Activated T-helper 17 cell treated with anti-CD3 and anti-CD28 coated beads, Interleukin-2, amount 50 U/mL, for 72 hours (primary cell): ENCODE measurements at places on chromosomes 11 and 22.

DNA sequence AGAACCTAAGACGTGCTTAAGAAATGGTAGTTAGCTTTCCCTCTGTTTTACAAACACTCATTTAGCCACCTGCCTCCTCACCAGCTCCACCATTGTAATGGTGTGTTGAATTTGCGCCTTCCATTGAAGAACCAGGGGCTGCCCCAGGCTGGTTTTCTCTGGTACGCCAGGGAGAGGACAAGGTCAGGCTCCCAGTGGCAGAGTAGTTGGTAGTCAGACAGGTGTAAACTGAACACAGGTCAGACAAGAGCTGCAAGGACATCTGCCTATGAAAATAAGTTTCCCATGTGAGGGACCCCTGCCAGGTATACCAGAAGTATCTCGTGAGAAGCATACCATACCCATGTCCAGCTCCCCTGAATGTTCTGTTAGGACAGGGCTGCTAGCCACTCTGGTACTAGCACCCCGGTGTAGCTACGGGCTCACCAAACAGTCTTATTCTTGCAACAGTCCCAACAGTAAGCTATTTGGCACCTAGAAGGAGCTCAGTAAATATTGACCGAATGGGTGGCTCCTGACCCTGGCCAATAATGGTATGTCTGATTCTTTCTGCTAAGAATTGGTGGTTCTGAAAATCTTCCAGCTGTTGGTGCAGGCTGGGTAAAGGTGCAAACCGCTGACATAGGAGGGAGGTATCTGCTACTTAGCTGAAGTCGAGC is 359.0 kb downstream of the LARGE1 start:
- H3K36me3 ChIP-seq = no peaks in the 10 kb centered on the region
- H3K4me3 ChIP-seq = no peak overlapping the region
- H3K27me3 ChIP-seq = no peaks in the 10 kb centered on the region
- H3K4me1 ChIP-seq = no peaks in the 10 kb centered on the region
- no peak for ATAC-seq

GRCh38 chr11:42777776-42778175 is 534.0 kb upstream of the API5 start:
- no peak overlapping the region for H3K4me3 ChIP-seq
- H3K27me3 ChIP-seq = no peaks in the 10 kb centered on the region
- no peaks in the 10 kb centered on the region for H3K36me3 ChIP-seq

GRCh38 chr22:19115628-19116027 is 6.6 kb downstream of the DGCR2 start:
- no peak overlapping the region for H3K4me3 ChIP-seq
- peaks cover 40% of the 10 kb centered on the region for H3K4me1 ChIP-seq
- peak overlapping the region; percentile 70 for H3K27ac ChIP-seq
- no peak for ATAC-seq
- no peaks in the 10 kb centered on the region for H3K36me3 ChIP-seq
- H3K27me3 ChIP-seq = no peaks in the 10 kb centered on the region

DNA sequence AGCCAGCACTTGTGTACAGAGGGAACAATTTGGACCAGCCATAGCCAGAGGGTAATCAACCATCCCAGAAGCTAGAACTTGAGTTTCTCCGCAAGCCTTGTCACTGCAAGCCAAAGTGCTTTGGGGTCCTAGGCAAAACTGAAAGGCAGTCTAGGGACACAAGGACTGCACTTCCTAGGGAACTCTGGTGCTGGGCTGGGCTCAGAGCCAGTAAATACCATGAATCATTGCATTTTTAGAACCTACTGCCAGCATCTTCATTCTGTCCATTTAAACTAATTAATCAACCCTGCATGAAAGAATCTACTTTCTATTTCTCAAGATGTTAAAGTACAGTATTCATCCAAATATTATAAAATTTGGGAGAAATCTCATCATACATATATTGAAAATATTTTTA is 20.0 kb downstream of the PATE3 start:
- H3K27me3 ChIP-seq = no peaks in the 10 kb centered on the region
- H3K4me3 ChIP-seq = no peak overlapping the region
- no peaks in the 10 kb centered on the region for H3K4me1 ChIP-seq
- ATAC-seq = no peak
- H3K27ac ChIP-seq = no peak overlapping the region
- H3K36me3 ChIP-seq = no peaks in the 10 kb centered on the region

DNA sequence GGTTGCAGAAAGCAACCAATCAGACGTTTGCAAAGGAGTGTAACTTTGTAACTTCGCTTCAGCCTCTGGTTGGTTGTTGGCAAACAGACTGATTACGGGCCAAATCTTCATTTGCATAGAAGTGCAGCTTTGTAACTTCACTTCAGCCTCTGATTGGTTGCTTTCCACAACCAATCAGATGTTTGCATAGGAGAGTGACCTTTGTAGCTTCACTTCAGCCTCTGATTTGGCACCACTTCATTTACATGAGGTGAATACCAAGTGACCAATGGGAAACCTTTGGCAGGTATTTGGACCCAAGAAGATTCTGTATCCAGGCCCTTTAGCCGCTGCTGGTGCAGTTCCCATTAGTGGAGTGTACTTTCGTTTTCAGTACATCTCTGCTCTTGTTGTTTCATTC is 16.0 kb downstream of the USP47 start:
- no peaks in the 10 kb centered on the region for H3K27me3 ChIP-seq
- ATAC-seq = peak; percentile 38
- H3K36me3 ChIP-seq = no peaks in the 10 kb centered on the region
- peaks cover 29% of the 10 kb centered on the region for H3K4me1 ChIP-seq

DNA sequence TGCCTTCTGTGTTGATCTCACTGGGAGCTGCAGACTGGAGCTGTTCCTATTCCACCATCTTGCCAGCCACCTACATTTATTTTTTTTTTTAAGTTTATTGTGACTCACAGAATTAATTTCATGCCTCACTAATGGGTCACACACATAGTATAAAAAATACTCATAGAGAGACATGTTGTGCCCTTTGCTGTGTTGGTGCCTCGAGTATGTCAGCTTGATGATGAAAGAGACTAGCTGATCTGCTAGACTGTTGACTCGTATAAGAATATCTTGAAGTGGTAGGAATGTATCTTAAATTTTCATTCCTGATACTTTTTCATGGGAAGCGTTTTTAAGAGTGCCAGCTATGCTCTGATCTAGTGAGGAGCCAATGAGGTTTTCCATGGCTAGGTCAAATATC is 28.6 kb upstream of the AMPD3 start:
- H3K27me3 ChIP-seq = peaks cover 23% of the 10 kb centered on the region
- no peaks in the 10 kb centered on the region for H3K4me1 ChIP-seq
- H3K27ac ChIP-seq = no peak overlapping the region
- no peaks in the 10 kb centered on the region for H3K36me3 ChIP-seq

GRCh38 chr11:79100093-79100910 is 340.5 kb downstream of the TENM4 start:
- no peak overlapping the region for H3K27ac ChIP-seq
- peak; percentile 53 for ATAC-seq
- no peak overlapping the region for H3K4me3 ChIP-seq
- peaks cover 17% of the 10 kb centered on the region for H3K27me3 ChIP-seq
- no peaks in the 10 kb centered on the region for H3K36me3 ChIP-seq

- peaks cover 5% of the 10 kb centered on the region for H3K27me3 ChIP-seq
- H3K27ac ChIP-seq = no peak overlapping the region
- H3K4me1 ChIP-seq = no peaks in the 10 kb centered on the region
- no peaks in the 10 kb centered on the region for H3K36me3 ChIP-seq
Measured at GRCh38 chr11:115458877-115459276, 45.3 kb downstream of the CADM1 start.

- no peak overlapping the region for H3K27ac ChIP-seq
- H3K36me3 ChIP-seq = no peaks in the 10 kb centered on the region
Measured at GRCh38 chr11:102309621-102310541, 7.4 kb upstream of the BIRC3 start.

DNA sequence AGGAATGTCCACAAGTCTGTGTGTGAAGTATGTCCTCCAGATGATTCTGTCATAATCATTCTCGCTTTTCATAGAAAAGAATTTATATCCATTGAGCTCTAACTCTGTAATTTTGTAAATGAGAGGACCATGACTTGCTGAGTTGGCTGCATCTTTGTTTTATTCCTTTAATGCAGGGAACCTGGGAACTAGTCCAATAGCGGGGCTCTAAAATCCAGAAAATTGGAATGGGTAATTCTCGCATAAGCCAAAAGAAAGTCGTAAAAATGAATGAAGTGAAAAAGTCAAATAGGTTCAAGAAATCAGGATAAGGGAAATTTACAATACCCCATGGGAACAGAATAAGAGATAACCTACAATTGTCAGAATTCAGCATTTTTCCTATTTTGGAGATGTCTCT is 232.5 kb downstream of the RAB38 start:
- no peaks in the 10 kb centered on the region for H3K36me3 ChIP-seq
- no peaks in the 10 kb centered on the region for H3K4me1 ChIP-seq
- no peak overlapping the region for H3K27ac ChIP-seq
- peaks cover 8% of the 10 kb centered on the region for H3K27me3 ChIP-seq
- H3K4me3 ChIP-seq = no peak overlapping the region

DNA sequence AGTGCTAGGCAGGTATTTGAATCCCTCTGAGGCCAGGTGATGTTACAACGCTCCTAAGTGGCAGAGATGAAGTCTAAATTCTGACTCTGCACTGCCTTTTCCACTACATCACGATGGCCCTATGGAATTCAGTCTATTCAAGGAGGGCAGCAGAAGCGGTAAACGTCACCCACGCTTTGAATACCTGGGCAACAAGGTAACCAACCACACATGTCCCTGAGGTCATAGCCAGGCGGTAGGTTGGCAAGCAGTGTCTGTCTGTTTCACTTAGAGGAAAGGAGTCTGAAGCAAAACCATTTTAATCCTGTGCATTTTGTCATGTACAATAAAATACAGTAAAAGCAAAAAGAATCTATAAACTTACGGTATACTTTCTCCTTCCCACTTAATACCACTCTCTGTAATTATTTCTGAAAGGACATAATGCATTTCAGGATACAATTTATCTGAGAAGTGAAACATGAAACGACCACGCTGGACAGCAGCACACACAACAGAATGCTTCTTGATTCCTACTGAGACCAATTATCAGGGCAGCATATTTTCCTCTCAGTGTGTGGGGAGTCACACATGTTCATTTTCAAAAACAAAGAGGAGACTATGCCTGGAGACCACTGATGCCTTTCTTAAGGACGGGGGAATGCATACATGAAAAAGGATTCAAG is 51.3 kb downstream of the PRDM10 start:
- no peak overlapping the region for H3K4me3 ChIP-seq
- H3K27ac ChIP-seq = no peak overlapping the region
- no peak for ATAC-seq
- H3K36me3 ChIP-seq = peaks cover 34% of the 10 kb centered on the region
- H3K27me3 ChIP-seq = no peaks in the 10 kb centered on the region

DNA sequence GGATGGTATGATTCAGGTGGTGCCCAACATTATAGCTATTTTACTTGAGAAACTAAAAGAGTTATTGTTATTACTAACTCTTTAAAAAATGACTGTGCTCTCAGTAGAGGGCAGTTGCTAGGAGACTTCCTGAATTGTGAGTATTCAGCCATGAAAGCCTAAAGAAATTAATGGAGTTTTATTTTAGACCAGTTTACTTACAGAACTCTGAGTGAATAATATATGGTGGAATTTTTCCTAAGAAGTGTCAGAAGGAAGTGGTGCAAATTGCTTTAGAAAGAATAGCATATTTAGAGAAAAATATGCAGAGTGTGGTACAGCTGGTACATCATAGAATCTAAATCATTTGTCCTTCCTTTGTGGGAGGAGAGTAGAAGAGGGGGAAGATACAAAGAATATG is 689.9 kb upstream of the CCDC90B start:
- no peaks in the 10 kb centered on the region for H3K27me3 ChIP-seq
- no peaks in the 10 kb centered on the region for H3K36me3 ChIP-seq
- no peak overlapping the region for H3K4me3 ChIP-seq
- ATAC-seq = no peak
- H3K27ac ChIP-seq = no peak overlapping the region

- H3K4me1 ChIP-seq = no peaks in the 10 kb centered on the region
- H3K4me3 ChIP-seq = no peak overlapping the region
- H3K36me3 ChIP-seq = no peaks in the 10 kb centered on the region
- no peak overlapping the region for H3K27ac ChIP-seq
- H3K27me3 ChIP-seq = no peaks in the 10 kb centered on the region
Measured at GRCh38 chr11:40958707-40959106, 500.7 kb downstream of the LRRC4C start.

DNA sequence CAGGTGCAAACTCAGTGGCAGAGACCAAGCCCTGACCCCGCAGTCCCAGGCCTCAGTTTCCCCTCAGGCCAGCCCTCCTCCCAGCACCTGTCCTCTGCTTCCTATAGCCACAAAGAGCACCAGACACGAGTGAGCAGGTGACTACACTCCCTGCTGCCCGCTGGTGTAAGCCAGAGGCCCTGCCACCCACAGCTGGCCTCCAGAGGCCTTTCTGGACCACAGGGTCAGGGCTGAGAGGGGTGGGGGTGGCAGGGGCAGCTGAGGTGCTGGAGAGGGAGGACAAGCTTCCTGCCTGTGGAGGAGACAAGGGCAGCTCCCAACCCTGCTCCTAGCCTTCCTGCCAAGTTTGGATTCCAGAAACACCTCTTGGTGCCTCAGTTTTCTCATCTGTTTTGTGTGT is 31.3 kb upstream of the WNT7B start:
- H3K4me3 ChIP-seq = no peak overlapping the region
- H3K27ac ChIP-seq = no peak overlapping the region
- no peaks in the 10 kb centered on the region for H3K4me1 ChIP-seq
- no peaks in the 10 kb centered on the region for H3K27me3 ChIP-seq
- no peak for ATAC-seq

- no peaks in the 10 kb centered on the region for H3K36me3 ChIP-seq
- no peaks in the 10 kb centered on the region for H3K4me1 ChIP-seq
- no peak overlapping the region for H3K27ac ChIP-seq
- no peak for ATAC-seq
- H3K4me3 ChIP-seq = no peak overlapping the region
Measured at GRCh38 chr11:34299284-34299972, 58.4 kb downstream of the ABTB2 start.

GRCh38 chr11:35061516-35062440 is 77.2 kb upstream of the CD44 start:
- H3K27me3 ChIP-seq = no peaks in the 10 kb centered on the region
- H3K27ac ChIP-seq = no peak overlapping the region
- H3K4me1 ChIP-seq = peaks cover 35% of the 10 kb centered on the region
- no peak for ATAC-seq

GRCh38 chr11:126484266-126484665 is 128.8 kb downstream of the ST3GAL4 start:
- H3K27me3 ChIP-seq = peaks cover 3% of the 10 kb centered on the region
- H3K4me3 ChIP-seq = no peak overlapping the region
- no peak overlapping the region for H3K27ac ChIP-seq
- no peak for ATAC-seq
- no peaks in the 10 kb centered on the region for H3K36me3 ChIP-seq

- no peaks in the 10 kb centered on the region for H3K4me1 ChIP-seq
- no peaks in the 10 kb centered on the region for H3K36me3 ChIP-seq
- no peak overlapping the region for H3K27ac ChIP-seq
- H3K27me3 ChIP-seq = no peaks in the 10 kb centered on the region
- H3K4me3 ChIP-seq = no peak overlapping the region
- no peak for ATAC-seq
Measured at GRCh38 chr11:109734566-109734965, 312.6 kb downstream of the C11orf87 start.

- no peaks in the 10 kb centered on the region for H3K4me1 ChIP-seq
- H3K27me3 ChIP-seq = peaks cover 9% of the 10 kb centered on the region
- no peak overlapping the region for H3K27ac ChIP-seq
Measured at GRCh38 chr11:113161711-113162591, 152.4 kb upstream of the TTC12 start.

GRCh38 chr11:131025020-131025419 is 108.7 kb upstream of the SNX19 start:
- H3K27ac ChIP-seq = no peak overlapping the region
- no peaks in the 10 kb centered on the region for H3K4me1 ChIP-seq
- no peak overlapping the region for H3K4me3 ChIP-seq

GRCh38 chr11:28463826-28464225 is 355.6 kb downstream of the METTL15 start:
- no peaks in the 10 kb centered on the region for H3K36me3 ChIP-seq
- H3K4me1 ChIP-seq = no peaks in the 10 kb centered on the region
- no peak overlapping the region for H3K27ac ChIP-seq
